ENCODE measurements at places on chromosomes 7 and 10.

DNA sequence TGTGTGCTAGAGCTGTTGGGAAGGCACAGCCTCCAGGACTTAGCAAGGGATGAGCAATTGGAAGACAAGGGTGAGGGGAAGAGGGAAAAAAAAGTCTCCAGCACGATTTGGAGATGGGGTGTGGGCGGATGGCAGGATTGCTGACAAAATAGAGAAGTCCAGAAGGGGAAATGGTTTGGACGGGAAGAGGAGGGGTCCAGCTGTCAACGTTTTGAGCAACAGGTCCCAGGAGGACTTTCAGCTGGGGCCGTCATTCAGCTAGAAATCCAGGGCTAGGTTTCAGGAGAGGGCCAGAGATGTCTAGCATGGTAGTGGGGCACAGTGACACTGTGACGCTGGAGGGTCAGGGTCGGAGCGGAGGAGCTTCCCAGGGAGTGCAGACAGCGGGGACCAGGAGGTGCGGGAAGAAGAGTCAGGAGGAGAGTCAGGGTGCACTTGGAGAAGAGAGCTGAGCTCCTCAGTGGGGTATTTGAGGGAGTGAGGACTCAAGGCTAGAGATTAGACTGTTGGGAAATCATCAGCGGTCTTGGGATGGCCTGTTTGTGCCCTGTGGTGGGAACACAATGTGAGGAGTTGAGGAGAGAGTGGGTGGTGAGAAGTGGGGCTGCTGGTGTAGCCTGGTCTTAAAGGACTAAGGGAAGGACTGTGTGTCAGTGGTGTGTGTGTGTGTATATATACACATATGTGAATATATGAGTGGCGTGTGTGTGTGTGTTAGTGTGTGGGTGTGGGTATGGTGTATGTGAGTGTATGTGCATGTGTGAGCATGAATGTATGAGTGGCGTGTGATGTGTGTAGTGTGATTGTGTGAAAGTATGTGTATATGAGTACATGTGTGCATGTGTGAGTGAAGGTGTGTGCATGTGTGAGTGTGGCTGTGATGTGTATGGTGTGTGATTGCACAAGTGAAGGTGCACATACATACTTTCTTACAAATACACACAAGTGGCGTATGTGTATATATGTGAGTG is 3.8 kb downstream of the ZYX start:
- DNase-seq: no peak

- peak; percentile 81 for DNase-seq
Measured at GRCh38 chr7:5694912-5695726, 86.3 kb downstream of the RNF216 start.

DNA sequence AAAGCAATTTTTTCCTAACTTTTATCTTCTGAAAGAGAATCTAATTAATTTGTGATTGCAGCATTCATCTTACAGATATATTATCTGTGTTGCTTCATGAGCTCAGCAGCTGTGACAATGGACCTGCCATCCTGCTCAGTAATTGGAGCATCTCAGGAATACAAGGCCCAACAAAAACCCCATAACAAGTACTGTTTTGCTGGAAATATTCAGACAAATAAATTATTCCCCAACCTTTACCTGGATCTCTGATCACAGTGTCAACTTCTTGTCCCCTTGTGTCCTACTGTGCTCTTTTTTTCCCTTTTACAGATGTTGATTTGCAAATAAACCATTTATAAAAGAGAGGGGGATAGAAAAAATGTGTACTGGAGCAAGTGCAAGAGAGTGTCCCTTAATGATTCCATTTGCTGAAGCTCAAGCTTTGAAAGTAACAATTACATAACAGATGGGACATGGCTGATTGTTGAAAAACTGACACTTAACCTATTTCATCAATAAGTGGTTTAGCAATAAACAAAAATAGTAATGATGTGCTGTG is 1063.4 kb upstream of the GHITM start:
- no peak for DNase-seq

- no peak for DNase-seq
Measured at GRCh38 chr7:150434240-150434639, 16.2 kb upstream of the GIMAP8 start.

GRCh38 chr7:12715372-12716133 is 28.1 kb downstream of the ARL4A start:
- peak; percentile 85 for DNase-seq

DNA sequence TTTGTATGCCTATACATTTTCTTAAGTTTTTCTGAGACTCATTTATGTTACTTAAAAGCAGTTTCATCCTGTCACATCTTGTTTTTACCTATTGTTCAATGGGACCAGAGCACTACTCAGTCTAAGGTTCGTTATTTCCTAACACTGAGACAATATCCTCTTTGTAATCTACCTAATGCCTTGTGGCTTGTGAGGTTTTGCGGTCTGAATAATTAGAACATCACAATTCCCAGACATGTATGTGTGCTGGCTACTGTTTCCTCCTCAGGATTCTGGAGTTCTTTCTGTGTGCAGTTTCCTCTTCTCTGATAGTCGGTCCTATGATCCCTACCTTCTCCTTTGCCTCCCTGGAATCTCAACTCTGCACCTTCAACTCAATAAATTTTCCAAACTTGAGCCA is 620.2 kb downstream of the ANKRD7 start:
- DNase-seq: no peak

DNA sequence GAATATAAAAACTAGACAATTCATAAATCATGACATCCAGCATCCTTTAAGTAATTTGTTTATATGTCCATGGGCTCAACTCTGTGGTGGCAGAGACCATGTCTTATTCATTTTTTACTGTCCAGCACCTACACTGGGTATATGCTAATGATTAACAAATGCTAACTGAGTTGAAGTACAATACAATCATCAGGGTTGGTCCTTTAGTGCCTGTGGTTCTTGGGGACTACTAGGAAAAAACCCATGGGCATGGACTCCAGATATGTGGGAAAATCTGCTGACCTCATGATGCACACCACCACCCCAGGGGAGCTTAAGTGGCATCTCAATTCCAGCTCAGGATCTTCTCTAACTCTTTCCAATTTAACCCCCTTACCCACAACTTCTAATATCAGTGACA is 85.3 kb upstream of the YAE1 start:
- no peak for DNase-seq

DNA sequence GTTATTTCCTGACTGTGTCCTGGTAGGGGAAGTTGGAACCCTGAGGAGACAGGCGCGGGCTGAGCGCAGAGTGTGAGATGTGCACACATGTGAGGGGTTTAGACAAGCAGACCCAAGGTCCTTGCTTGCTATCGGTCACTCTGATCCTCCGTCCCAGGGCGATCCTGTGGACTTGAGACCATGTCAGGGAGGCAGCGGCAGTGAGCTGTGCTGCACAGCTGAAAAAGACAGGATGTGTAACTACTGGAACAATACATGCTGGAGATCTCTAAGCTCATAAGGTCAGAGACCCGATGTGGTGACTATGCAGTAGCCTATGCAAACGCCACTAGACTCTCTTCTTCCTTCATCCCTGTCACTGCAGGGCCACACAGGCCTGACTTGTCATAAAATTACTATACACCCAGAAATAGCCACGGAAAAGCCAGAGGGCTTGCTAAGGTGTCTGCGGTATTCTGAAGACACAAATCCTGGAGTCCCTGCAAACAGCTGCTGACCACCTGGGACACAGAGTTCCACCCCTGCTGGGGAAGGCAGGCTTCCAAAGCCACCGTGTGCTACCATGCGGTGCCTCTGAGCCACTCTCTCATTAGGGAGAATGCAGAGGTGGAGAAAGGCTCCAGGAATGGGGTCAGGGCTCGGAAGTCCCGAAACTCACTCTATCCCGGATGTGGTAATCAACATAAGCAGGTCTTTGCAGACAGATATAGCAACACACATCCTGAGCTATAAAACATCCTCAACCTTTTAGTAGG is 91.1 kb upstream of the DDC start:
- no peak for DNase-seq

GRCh38 chr10:69801434-69802315 is at the start of gene COL13A1:
TSS of gene COL13A1 (plus strand) at chr10:69801906. CDS start at chr10:69802424, 518 bp downstream.
- peak; percentile 91 for DNase-seq

GRCh38 chr10:52574697-52575096 is 197.9 kb downstream of the MBL2 start:
- DNase-seq: no peak

DNA sequence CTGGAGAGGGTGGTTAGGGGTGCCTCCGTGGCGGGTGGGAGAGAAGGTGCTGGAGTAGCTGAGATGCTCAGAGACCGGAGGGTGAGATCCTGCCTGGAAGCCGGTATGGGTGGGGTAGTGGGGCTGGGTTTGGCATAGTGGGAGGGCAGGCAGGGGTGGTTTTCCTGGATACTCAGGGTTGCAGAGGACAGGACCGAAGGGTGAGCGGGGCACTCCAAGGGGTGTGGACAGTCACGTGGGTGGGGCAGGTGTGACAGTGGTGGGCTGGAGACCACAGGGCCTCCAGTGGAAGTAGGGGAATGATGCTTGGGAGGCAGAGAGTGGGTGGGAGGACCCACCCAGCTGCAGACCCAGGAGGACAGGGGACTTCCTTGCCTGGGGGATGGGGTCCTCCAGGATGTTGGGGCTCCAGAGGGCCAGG is 1.9 kb downstream of the SCART1 start:
- DNase-seq: no peak

- DNase-seq: peak; percentile 4
Measured at GRCh38 chr10:12605580-12606405, 256.4 kb downstream of the CAMK1D start.

- peak; percentile 67 for DNase-seq
Measured at GRCh38 chr10:62687230-62687748, 117.2 kb upstream of the ADO start.

GRCh38 chr10:126561921-126562680 is 108.4 kb downstream of the C10orf90 start:
- DNase-seq: no peak

DNA sequence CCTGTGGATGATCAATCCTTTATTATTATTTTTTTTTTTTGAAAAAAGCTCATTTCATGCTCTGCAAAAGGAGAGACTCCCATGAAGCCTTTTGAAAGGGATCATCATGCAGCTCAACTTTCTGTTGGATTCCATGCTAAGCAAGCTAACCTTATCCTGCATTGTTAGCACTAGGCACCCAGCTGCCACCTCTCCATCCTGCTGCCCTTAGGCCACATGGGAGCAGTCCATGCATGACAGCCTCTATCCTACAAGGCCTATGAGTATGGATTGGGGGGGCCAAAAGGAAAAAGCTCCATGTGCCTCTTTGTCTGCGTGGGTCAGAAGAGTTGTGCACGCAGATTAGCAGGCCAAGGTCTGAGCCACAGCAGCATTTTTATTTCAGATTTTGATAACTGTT is 19.2 kb downstream of the SMNDC1 start:
- no peak for DNase-seq

DNA sequence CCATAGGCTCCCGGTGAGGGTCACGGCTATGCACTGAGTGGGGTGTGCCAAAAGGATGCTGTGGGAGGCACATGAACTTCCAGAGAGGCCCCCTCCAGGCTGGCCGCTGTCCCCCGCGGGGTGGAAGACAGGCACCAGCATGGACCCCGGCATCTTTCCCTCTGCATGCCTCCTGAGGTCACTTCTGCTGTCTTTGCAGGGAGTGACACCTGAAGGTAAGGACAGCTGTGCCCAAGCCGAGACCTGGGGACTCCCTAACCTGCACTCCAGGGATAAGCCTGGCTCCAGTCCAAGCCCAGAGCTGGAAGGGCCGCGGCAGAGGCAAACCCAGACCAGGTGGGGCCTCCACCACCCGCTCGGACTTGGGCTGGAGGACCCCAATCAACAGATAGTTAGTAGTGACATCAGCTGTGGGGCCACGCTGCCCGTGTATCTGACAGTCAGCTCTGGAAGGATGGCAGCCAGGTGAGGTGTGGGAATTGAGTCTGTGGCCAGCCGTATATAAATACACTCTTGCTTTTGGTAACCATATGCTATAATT is 340.7 kb upstream of the MKI67 start:
- DNase-seq: no peak

DNA sequence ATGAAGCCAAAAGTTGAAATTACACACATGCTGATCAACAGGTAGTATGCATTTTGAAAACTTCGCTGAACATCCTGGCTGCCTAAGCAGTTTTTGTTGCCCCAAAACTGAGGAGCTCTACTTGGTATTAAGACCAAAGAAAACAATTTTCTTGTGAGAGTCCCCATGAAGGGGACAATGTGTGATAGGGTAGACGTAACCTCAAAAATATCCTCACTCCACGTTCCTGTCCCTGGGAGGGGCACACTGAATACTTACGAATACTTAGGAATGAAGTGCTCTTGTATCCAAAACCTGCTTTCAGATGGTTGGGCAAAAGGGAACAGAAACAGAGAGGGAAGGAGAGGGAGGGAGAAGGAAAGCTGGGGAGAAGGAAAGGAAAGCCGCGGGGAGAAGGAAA is 24.7 kb downstream of the CCDC6 start:
- DNase-seq: no peak

DNA sequence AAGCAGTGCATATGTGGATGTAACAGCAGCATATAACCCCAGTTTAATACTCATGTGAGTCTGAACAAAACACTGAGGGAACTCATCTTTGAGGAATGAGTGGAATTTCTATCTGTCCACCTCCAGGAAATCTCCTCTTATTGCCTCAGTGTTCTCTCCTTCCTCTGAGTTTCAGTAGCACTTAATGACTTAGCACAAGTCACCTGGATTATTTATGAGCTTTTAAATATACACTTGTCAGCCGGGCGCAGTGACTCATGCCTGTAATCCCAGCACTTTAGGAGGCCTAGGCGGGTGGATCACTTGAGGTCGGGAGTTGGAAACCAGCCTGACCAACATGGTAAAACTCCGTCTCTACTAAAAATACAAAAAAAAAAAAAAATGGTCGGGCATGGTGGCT is 4.3 kb downstream of the LRRC20 start:
- peak; percentile 98 for DNase-seq

DNA sequence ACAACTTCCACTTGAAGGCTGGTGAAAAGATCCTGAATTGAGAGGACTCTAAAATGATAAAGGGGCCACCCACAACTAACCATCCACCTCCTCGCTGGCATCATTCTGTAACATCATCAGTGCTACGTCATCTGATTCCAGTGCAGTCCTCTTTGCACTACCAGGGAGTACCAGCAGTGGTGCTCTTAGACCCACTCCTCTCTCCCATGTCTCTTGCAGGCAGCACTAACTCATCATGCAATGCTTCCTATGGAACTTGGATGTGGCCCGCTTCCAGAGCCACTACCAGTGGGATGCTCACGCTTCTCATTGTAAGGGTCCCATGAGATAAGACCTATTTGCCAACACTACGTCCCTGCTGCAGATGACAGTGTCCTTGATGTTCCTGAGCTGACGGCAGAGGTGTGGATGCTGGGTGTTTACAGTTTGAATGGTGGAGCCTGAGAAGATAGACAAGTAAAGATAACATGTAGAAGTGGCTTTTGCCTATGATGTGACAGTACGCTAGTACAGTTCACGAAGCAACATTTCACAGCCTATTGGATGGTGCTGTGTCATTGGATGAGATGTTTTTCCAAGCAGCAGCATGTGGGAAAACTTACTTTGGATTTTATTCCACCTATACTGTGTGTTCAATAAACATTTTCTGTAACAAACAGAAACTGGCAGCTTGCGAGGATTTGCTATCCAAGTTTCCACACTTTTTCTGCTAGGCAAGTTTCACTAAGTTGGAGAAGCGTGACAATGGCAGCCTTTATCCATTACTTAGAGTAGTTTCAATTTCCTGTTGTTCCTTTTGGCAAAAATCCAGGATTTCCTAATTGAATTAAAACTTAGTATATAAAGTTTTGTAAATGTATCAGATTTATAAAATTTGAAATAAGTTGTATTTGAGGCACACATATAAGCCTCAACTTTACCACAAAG is 35.8 kb upstream of the COBL start:
- no peak for DNase-seq

Measured in ELR (cell line).